ENCODE measurements at places on chromosomes 1 and 21.
A peak's percentile ranks its signal among the peaks of the same experiment; 100 is the strongest.

GRCh38 chr1:63940440-63940839 is 166.6 kb downstream of the ROR1 start:
- no peak for DNase-seq

DNA sequence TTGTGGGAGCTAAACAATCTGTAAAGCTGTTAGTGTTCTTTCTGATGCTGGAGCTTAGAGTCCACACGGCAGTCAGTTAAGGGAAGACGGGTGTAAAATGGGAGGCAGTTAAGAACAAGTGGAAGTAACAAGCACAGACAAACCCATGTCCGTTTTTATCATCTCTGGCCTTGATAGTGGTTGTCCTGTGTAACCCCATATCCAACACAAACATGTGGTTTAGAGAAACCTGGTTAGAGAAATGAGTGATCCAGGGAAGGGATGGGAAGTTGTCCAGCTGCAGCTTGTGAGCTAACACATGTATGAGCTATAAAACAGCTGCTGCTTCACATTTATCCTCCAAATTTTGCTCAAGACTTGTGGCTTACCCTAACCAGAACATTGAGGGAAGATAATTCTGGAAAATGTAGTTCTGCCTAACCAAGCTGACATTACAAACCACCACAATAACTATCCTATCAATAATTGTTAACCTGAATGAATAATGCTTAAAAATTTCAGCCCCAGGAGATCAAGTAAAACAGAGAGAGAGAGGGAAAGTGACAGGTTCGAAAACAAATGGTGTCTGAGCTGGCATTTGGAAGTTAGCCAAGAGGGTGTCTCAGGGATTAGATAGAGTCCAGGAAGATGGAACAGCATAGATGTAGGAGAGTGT is 10.6 kb upstream of the C1orf162 start:
- DNase-seq = peak; percentile 18

- no peak for DNase-seq
Observed at GRCh38 chr1:231719485-231720183, 93.0 kb downstream of the DISC1 start.

DNA sequence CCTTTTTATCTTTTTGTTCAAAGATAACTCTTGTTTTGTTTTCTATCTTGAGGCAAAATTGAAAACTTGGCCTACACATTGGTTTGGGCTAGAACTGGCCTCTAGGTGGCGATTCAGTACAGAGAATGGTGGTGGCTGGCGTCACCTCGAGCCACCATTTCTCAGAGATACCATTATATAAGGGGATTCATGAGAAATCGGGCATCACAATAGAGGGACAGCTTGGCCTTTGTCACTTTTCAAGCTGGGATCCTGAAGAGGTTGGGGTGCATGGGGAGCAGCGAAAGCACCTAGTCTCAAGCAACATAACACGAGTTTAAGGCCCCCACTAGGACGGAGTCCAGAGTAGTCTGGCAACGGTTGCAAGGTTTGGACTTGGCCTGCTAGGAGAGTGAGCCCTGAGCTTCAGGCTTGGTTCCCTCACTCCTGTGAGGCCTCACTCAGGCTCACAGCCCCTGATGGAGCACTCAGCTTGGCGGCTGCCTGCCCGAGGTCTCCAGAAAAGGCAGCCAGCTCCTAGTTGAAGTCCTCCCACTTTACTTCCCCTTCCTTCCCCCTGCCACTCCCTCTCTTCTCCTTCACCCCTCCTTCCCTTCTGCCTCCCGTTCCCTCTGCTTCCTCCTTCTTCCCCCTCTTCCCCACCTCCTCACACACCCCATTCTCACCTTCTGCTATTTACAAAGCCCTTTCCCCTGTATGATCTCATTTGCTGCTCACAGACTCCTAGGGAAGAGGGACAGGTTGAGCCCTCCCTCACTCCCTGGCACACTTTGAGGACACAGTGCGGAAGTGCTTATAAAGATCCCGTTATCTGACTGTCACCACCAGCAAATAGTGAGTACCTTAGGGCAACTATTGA is 67.8 kb downstream of the LRIG2 start:
- DNase-seq = peak; percentile 73

DNA sequence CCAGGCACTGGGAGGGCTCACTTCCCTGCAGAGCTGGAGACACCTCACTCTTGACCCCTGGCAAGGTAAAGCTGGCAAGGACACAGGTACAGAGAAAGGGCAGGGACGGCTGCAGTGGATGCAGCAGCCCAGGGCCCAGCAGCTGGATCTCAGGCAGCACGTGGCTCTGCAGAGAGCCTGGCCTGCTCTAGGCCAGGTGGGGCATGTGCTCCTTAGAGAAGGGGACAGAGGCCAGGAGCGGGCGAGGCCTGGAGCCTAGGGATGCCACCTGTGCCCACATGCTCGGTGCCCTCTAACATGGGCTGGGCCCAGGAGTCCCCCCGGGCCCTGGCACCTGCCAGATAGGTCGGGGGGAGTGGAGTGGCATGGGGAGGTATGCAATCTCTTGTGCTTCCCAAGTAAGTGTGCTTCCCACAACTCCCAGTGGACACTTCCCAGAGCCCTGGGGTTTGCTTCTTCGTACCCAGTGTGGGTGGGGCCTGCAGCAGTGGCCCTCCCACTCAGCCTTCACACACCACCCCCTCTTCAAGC is 30.0 kb downstream of the WNT3A start:
- DNase-seq = no peak

DNA sequence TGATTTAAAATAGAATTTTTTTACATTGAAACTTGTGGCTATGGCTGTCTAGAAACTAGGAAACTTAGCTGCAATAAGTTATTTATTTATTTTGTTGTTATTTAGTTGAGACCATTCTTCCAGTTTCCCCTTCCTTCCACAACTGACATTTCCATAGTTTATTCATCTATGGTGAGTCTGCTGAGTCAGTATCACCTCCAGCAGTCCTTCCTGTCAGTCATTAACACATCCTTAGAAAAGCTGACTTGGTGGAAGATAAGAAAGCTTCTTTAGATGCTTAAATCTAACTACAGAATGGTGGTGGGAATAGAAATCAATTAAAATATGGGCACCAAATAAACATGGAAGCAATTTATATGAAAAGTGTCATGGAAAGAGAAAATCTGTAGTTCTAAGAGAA is 714.0 kb downstream of the RWDD3 start:
- no peak for DNase-seq

- no peak for DNase-seq
Observed at GRCh38 chr1:1390675-1391074, 8.5 kb downstream of the CCNL2 start.

- no peak for DNase-seq
Observed at GRCh38 chr1:43975249-43975961, 645 bp downstream of the ATP6V0B start.

All from fibroblast of skin of scalp (primary cell).